ENCODE measurements at places on chromosomes 1 and 21. TPM values are rescaled to one million over a fixed set of nuclear protein-coding genes. Genes with fewer than 3 reads are reported as not detected.
A peak's percentile ranks its signal among the peaks of the same experiment; 100 is the strongest.

The GBP3 gene
- 7.9 TPM for total RNA-seq

GRCh38 chr1:40439247-40439646 lies 11.0 kb upstream of the ZFP69B start:
- no peak for DNase-seq

The TSSK3 gene
- 2.1 TPM for total RNA-seq

GRCh38 chr1:67175530-67176087 lies 9.4 kb downstream of the IL23R start:
- DNase-seq: no peak

DNA sequence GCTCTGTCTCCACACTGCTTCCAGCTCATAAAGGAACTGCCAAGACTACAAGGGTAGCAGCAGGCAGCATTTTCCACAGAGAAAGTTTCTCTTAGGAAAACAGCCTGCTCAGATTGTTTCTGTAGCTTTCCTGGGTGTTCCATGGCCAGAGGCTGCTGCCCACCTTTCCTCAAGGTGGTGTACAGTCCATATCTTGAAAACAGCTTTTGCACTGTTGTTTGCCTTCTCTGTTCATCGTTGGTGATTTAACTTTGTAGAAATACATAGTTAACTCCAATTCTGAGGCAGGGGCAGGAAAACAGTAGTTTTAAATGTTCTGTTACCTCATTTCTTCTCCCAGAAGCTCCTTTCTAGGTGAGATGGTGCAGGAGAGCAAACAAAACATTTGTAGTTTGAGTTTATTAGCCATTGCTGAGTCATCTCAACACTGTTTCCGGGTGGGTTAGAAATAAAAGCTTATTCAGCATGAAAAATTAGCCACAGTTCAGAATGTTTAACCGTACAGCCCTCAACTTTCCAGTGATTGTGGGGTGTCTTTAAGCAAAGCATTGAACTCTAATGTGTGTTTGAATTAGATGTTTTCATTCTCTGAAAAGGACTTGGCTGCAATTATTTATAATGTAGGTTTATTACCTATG lies 41.7 kb downstream of the DIP2A start:
- no peak for DNase-seq

DNA sequence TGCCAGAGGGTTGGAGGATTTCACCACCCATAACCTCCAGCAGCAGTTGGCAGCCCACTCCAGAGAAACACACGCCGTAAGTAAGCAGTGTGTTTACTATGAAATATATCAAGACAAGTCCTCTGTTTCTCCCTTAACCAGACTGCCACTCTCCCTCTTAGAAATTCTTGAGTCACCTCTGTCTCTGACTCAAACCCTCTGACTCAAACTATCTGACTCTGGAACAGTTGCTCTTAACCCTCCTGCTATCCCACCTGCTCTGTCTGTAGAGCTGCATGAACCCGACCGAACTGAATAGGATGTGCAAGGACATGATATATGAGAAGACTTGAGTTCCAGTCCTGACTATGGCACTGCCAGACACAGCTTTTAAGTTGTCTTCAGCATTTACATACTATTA lies 14.1 kb downstream of the INPP5B start:
- DNase-seq: no peak

- DNase-seq: no peak
Measured at GRCh38 chr1:198212675-198213074, 55.9 kb downstream of the NEK7 start.

DNA sequence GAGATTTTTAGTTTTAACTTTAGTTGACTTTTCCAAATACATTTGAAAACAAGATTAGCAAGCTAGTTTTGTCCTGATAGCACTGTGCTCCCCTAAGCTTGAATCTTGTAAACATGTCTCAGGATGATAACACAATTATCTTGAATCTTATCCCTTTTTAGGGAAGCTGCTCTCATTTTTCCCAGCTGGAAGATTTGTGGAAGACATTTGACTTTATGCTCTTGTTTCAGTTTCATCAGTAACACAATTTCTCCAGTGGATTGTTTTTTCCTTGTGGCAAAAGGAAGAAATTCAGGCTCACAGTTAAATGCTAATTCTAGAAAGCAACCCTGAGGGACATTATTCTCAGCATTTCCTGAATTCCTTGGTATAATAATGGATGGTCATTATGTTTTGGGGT lies 88.8 kb downstream of the CDC7 start:
- DNase-seq: no peak

DNA sequence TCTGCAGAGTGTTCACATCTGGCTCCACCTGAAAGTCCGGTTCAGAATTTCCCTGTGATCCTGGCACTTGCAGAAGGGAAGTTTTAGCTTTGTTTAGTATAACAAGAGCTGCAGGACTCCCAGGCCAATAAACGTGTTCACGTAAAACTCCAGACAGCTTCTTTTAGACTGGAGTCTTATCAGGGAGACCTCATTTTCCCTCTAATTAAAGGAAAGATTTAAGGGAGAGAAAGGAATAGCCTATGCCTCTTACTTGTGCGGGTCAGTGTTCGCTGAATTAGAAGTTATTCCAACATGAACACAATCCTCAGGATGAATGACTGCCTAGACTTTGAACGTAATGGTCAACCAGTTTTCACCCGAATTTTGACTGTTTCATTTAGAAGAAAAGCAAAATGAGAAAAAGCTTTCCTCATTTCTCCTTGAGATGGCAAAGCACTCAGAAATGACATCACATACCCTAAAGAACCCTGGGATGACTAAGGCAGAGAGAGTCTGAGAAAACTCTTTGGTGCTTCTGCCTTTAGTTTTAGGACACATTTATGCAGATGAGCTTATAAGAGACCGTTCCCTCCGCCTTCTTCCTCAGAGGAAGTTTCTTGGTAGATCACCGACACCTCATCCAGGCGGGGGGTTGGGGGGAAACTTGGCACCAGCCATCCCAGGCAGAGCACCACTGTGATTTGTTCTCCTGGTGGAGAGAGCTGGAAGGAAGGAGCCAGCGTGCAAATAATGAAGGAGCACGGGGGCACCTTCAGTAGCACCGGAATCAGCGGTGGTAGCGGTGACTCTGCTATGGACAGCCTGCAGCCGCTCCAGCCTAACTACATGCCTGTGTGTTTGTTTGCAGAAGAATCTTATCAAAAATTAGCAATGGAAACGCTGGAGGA lies 202.1 kb upstream of the SGIP1 start:
- peak; percentile 70 for DNase-seq

GRCh38 chr21:20646431-20647165 lies 351.6 kb upstream of the NCAM2 start:
- DNase-seq: no peak

DNA sequence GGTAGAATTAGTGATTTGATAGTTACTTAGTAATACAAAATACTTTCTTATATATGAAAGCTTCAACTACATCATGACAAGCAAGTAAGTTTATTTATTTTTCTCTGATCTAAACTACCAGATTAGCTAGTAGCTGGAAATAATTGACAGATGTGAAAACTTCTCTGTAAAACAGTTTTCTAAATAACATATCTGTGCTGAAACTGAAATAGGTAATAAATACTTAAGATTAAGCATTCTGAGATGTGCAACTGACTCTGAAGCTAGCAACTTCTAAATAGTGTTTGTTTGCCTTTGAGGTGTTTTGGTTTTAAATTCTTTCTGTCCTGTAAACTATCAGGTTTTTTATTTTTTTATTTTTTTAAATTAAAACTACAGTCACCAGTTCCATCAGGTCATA lies 18.5 kb upstream of the LHX8 start:
- no peak for DNase-seq

The CD5L gene
- 0.52 TPM for total RNA-seq
